ENCODE measurements at places on chromosomes 2 and 18.

- no peak for DNase-seq
Observed at GRCh38 chr18:30358555-30358954, 684.0 kb downstream of the DSC3 start.

- DNase-seq: no peak
Observed at GRCh38 chr18:39345321-39345720, 1779.7 kb upstream of the CELF4 start.

- no peak for DNase-seq
Observed at GRCh38 chr18:61595615-61596251, 262.5 kb downstream of the CDH20 start.

DNA sequence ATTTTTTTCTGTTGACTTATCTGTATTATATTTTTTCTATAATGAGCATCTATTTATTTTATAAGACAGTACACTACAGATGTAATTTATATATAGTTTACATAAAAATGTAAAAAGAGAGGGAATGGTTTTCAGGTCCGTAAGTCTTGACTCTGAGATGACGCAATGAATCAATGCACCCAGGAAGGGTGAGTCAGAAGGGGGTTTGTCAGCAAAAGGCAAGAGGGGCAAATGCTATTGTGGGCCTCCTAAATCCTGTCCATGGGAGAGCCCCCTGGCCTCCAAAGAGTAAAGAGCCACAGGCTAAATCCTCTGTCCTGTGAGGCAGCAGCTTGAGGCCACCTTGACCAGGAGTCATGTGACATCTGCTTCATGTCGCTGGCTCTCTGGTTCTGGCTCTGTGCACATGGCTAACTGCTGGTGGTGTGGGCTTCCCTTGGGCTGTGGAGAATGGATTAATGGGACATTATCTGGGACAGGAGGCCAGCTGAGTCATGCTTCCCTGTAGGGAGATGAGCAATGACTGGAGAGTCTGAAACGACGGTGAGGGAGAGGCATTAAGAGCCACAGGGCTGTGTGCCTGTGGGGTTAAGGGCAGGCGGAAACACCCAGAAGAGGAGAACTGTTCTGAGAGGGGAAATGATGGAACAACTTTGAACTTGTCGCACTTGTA is 22.8 kb upstream of the ASB18 start:
- DNase-seq: no peak

DNA sequence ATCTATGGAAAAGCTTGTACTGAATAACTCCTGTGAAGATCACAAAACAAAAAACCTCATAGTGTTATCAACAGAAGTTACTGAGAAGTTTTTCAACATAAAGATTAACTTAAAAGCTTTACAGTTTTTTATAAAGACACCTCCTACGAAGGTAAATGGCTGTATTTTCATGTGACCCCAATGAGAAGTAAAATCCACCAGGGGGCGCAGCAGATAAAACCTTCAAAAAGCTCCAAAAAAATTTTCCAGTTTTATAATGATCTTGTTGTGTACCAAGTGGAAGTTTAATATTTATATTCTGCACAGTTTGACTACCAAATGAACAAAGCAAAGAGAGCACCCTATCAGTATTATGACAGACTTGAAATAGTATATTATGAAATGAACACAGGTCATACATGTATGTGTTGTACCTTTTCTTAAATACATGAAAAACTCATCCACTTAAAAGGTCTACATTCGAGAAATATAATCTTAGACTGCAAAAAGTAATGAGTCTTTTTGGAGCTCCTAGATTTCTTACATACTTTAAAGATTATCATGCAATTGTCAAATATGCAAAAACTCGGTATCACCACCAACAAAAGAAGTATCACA is 38.5 kb downstream of the PNO1 start:
- DNase-seq: peak; percentile 57

DNA sequence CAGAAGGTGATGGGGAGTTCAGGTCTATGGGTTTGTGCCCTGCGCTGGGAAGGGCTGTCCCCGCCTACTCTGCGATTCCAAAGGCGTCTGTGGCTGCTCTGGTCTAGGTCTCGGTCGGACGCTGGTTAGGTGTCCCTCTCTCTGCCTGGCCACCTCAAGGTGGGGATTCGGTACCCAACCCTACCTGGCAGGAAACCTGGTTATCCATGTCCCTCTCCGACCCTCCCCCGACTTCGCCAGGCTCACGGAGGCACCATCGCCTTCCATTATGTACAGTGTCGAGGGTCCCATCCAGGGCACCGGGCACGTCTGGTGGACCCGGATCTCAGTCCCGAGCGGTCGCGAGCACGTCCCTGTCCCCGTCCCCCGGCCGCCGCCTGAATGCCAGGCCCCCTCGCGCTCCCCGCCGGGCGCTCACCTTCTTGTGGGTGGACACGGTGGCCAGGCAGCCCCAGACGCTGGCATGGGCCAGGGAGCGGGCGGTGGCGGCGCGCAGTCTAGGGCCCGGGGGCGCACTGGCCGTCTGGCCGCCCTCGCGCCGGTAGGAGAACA is 628 bp downstream of the CREG2 start:
- DNase-seq: peak; percentile 16

DNA sequence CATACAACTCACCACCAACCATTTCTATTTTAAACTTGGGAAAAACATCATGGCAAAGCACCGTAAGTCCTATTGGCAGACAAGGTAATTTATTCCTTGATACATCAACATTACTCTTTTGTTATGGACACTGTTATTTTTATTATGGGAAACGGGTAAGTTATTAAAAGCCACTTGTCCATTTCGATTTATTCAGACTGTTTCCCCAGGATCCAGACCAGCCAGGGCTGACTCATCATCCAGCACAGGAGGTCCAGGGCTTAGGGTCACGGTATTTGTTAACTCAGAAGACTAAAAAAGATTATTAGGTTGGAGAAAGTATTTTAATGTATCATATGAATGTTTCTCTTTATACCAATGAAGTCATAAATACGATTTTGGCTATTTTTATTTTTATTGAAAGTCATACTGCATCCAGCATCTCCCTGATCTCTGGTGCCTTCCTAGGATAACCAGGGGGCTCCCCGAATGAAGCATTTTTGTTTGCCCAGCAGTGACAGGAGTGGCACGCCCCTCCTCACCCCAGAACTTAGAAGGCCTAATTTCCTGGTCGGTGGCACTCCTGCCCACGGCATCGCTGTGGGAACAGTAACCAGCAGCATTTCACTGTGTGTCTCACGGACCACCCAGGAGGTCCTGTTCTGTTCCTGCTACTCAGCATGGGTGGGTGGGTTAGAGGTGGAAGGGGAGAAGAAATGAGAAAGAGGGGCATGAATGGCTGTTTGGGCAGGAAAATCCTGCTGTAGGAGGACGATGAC is 446.1 kb downstream of the EIPR1 start:
- no peak for DNase-seq

GRCh38 chr2:227462462-227462951 is 9.4 kb upstream of the AGFG1 start:
- peak; percentile 74 for DNase-seq

DNA sequence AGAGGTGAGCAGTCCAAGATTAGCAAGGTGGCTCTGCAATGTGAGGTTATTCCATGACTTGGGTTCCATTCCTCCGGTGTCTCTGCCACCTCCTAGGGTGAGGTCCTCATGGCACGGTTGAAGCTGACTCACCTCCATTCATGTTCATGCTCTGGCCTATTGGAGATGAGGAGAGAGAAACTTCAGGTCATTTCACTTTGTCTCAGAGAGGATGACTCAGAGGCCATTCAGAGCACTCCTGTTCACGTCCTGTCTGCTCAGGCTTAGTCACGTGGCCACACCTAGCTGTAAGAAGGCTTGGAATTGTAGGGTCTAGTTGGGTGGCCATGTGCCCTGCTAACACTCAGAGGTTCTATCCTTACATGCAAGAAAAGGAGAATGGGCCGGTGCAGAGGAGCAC is 67.5 kb upstream of the MBOAT2 start:
- DNase-seq: peak; percentile 52

DNA sequence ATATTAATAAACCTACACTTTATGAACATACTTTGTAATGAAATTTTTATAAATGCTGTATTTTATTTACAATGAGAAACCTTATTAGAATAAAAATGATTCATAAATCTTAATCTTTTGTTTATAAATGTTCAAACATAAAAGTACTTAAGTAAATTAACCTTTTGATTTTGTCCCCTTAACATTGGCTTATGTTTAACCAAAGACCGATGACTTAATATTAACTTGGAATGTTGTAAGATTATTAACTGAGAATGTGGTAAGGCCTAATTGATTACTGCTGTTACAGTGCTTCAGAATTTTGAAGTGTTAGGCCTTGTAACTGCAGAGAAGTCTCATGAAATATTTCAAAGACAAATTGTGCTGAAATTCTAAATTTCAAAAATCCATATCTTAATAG is 5.7 kb downstream of the CPS1 start:
- DNase-seq: no peak

- DNase-seq: no peak
Observed at GRCh38 chr2:96558061-96558460, 21.5 kb downstream of the ARID5A start.

DNA sequence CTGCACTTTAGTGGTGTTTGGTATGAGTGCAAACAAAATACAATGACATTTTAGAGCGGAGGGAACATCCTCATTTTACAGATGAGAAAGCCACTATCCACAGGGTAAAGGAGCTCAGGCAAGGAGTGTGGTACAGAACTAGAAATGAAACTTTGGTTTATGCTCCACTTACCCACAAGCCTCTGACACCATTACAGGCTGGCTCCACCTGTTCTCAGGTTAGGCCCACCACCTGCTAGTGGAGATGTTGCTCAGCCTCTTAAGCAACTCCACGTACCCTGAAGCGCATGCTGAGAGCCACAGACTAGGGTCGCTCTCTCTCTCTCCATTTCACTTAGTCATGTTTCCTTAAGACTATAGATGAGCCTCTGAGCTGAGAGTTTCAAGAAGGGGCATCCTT is 130.0 kb downstream of the MBD2 start:
- DNase-seq: no peak

DNA sequence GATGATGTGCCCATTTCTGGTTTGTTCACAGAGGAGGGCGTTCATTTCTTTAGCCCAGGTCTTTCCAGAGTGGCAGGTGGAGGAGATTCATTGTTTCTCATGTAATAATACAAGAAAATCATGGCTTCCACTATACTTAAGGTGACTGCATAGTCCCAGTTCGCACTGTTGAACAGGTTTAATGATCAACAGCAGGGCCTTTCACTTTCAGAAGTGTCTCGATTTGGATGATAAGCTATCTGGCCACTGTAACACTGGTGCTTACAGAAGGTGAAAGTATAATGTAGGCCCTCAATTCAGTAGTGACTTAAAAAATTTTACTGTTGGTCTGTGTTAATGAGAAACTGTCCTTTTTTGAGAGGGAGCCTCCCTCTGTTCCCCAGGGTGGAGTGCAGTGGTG is 1.4 kb downstream of the RMC1 start:
- peak; percentile 9 for DNase-seq

GRCh38 chr2:17517481-17518211 is 594 bp downstream of the RAD51AP2 start:
- no peak for DNase-seq

DNA sequence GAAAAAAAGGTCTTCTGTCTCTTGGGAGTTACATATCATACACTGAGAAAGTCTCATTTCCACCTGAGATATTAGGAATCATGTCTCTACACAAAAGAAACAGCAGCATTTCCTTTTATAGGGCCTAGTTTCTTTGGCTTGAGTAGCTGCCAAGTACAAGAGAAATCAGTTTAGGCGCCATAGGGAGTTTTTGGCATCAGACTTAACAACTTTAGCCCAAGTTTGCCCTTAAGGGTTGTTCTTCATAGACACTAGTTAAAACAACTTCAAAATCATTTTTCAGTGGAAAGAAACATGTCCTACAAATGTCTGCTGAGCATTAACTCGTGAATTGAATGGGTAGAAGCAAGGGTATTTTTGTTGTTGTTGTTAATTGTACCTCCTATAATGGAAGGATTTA is 587.0 kb upstream of the DSEL start:
- no peak for DNase-seq

DNA sequence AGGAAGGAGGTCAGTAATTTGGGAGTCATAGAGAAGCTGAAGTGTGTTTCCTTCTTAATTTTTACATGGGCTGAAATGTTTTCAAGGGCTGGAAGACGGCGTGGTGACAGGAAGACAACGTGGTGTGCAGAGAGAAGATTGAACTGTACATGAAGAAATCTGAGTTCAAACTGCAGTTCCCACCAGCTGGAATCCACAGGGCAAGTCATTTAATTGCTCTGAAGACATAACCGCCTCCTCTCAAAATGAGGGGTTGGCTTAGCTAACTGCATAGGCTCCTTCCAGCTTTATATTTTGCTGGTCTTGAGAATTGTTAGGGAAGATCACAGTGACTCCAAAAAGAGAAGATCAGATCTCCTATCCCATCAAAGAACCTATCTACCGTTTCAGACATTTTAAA is 103.9 kb downstream of the SLC8A1 start:
- DNase-seq: no peak

- no peak for DNase-seq
Observed at GRCh38 chr2:45586600-45586999, 24.5 kb downstream of the SRBD1 start.

GRCh38 chr2:37583402-37583801 is 88.0 kb downstream of the CDC42EP3 start:
- no peak for DNase-seq

GRCh38 chr2:111618978-111619902 is 264.8 kb downstream of the ANAPC1 start:
- no peak for DNase-seq

GRCh38 chr2:10467401-10467800 is 19.3 kb upstream of the ODC1 start:
- DNase-seq: no peak

- no peak for DNase-seq
Observed at GRCh38 chr2:185978634-185979407, 240.2 kb downstream of the FSIP2 start.

All from activated CD4-positive, alpha-beta T cell treated with anti-CD3 and anti-CD28 coated beads for 36 hours (primary cell).